ENCODE measurements at places on chromosomes 16 and 17.

DNA sequence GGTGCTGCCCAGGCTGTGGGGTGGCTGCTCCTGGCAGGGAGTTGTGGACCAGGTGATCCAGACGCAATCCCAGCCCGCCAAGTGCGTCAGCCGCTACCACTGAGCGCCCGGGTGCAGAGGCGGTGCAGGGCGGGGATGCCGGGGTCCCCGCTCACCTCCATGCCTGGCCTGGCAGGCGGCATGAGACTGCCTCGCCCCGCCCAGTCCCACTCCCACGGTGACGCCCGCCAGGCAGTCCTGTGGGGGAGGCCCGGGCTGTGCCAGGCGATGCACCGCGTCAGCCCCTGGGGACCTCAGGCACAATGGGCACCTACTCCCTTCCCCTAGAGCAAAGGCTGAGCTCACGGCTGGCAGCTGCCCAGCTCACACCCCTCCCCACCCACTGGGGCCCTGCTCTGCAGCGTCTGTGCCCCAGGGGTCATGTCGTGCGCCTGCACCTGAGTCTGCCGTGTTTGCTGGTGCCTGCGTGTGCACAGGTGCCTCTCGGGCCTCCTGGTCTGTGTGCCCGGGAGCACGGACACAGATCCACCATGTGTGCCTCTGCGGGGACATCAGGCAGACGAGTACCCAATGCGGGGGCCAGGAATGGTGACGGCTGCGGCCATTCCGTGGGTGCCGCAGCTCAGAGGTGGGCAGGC lies 5.3 kb downstream of the RPUSD1 start:
- DNase-seq: no peak

DNA sequence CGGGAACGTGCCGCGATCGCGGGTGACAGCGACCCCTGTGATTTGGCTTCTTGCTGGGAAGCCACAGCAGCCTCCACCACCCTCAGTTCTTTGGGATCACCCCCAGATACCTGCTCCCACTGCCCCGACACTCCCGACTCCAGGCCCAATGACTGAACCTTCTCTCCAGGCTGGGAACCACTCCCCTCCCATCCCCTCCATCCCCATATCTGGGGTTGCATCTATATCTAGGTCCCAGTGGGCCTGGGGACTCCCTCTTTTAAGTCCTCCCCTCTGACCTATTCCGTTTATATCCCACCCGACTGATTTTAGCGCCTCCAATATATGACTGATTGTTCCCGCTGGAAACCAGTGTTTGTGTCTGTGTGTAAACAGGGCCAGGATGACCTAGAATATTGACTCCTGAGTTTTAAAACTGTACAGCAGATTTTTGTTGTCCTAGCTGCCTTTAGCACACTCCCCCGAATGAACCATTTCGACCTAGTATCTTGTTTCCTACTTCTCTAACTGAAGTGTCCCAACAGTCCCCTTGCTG lies 667 bp downstream of the PSMD3 start:
- DNase-seq: no peak

GRCh38 chr17:75178453-75178852 lies 4.3 kb downstream of the SUMO2 start:
- DNase-seq: no peak

DNA sequence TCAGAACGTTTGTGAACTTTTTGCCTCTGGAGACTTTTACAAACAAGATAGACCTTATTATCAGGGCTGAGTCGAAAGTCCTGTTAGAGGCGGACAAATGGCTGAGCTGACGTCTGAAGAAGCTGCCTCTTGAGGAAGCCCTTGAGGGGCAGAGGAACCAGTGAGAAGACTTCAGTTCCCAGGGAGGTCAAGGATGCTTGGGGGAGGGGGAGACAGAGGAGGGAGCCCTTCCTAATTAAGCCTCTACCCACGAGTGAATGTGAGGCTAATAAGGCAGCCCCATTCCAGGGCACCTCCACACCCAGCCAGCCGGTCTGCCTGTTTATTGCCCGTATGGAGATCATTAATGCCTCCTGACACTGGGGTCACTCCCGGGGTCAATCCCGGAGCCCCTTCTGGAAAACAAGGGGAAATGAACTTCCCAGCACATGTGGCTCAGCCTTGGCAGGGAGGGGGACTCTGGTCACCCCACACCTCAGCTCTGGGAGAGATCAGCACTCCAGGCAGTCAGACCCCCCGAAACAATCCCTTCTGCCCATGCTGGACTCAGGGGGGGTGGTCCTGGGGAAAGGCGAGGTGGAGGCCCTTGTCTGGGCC lies 9.2 kb upstream of the TBX4 start:
- DNase-seq: no peak

GRCh38 chr17:63681530-63681929 lies 18.4 kb downstream of the LIMD2 start:
- DNase-seq: no peak

DNA sequence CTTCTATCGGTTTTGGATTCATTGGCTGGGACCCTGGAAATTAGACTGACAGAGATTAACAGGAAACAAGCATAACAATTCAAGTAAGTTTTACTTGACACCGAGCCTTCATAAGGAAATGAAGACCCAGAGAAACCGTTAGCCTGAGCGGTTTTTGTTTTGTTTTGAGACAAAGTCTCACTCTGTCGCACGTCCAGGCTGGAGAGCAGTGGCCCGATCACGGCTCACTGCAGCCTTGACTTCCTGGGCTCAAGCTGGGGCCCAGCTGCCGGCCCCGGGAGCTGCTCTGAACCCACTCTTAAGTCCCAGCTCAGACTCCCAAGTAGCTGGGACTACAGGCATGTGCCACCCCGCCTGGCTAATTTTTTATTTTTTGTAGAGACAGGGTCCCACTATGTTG lies 321.3 kb downstream of the SEC14L1 start:
- no peak for DNase-seq

- no peak for DNase-seq
These were observed 50.0 kb upstream of the CCL1 start for GRCh38 chr17:34412965-34413441.

DNA sequence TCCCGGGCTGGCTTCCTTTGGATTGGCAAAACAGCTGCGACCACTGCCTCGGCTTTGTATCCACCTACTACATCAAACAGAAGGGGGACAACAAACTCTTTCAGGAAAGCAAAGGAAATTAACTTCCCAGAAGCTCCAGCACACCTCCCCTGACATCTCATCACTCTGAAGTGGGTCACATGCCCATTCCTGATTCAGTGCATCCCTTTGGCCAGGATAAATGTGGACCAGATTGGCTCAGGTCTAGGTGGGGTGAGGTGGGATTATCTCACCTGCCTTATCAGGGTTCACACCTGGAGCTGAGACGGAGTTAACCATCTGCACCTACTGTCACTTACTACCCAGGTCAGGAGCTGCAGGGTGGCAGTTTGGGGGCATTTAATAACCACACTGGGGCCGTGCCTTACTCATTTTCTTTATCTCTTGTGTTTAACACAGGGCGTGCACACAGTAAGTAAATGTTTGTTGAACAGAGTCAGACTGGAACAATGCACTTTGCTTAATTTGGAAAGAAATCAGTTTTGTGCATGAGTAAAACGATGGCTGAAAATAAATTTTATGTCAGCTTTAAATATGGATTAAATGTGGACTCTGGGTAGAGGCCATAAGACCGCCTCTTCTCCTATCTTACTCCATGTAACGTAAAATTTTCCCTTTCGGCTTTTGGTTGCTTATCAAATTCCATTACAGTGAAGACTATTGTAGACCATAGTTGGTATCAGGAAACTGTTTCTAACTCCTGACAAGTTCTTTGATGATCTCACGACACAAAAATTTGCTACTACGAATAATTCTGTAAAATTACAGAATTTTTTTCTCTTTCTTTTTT lies 36.0 kb downstream of the IQCK start:
- no peak for DNase-seq

- DNase-seq: no peak
These were observed 2.9 kb upstream of the WIPI1 start for GRCh38 chr17:68460146-68460545.

DNA sequence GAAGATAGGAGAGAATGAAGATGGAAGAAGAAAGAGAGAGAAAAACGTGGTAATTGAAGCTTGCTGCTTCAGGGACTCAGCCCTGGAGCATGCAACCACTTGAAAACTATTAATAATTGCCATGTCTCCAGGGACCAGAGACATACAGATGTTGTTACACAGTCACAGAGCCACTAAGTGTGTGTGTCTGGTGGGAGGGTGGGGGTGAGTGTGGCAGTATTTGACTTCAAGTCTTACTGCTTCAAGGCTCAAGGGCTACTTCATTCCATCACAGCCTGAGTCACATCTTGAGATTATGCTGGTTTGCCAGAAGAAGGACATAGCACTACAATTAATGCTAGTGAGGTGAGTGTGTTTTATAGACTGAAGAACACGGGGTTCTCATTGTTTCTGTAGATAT lies 202.2 kb downstream of the CDH8 start:
- DNase-seq: no peak

DNA sequence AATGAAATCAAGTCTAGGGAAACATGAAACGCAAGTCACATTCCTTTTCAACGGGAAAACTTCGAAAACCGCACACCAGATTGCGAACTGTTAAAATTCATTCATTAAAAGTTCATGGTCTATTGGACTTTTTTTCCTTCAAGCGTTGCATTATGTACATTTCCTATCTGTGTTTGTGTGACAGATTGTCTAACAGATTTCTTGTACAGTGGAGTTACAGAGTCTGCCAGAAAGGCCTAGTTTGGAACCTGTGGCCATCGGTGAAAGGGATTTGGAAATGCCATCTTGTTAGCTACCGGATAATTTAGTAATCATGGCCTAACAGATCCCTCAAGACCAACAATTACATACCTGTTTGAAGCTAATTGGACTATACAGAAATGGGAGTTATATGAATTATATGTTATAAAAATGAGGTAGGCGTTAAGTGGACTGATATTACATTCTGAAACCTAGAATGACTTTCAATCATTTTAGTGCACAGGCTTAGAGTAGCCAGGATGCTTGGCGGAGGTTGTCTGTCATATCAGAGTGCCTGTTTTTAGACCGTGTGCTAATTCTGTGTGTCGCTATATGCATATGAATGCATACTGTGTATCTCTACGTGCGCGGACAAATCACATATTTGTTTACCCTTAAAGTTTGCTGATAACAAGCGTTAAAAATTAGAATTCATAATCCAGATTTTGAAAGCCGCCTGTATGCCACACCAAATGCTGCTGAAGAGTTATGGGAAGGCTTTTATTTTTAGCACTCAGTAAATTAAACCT lies 885.4 kb upstream of the RBFOX1 start:
- DNase-seq: no peak

DNA sequence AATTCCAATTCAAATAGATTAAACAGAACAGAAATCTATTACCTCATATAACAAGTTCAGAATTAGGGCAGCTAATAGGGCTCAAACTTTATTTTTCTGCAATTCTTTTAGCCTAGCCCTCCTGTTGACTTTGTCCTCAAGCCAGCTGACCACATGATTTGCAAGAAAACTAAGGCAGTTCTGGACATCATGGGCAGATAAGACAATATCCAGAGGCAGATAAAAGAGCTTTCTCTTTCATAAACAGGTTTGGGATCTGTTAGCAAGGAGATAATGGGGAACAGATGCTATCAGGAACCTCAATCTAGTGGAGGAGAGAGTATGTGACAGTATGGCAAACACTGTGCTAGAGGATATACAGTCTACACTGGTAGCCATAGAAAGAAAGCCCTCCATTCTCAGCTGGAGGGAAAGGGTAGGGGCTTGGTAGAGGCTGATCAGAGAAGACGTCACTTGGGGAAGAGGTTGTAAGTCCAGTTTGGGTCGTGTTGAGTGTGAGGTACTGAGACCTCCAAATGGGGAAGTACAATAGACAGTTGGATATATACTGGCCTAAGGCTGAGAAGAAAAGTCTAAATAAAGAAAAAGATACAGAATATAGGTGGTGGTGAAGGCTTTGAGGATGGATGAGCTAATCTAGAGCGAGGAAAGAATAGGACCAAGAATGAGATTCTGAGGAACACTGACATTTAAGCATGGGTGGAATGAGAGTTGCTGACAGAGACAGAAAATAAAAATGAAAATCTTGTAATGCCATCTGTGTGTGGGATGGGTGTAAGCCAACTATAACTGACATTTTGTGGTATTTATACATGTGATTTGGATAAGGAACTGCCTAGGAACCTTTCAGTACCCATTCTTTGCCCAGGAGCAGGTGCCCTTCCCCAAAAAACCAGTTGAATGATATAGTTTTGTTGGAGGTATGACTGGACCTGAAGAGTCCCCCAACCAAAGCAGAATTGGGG lies 67.4 kb downstream of the CYB561 start:
- DNase-seq: no peak

DNA sequence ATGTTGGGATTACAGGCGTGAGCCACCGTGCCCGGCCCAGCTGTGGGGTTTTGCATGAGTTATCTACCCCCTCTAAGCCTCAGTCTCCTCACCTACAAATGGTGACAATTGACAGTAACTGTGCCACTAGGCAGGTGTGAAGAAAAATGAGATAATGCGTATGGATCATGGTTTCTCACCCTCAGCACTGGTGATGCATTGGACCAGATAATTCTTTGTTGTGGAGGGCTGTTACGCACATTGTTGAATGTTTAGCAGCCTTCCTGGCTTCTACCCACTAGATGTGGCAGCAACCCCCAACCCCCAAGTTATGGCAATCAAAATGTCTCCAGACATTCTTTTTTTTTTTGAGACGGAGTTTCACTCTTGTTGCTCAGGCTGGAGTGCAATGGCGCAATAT lies 9.0 kb upstream of the HAPSTR1 start:
- no peak for DNase-seq

DNA sequence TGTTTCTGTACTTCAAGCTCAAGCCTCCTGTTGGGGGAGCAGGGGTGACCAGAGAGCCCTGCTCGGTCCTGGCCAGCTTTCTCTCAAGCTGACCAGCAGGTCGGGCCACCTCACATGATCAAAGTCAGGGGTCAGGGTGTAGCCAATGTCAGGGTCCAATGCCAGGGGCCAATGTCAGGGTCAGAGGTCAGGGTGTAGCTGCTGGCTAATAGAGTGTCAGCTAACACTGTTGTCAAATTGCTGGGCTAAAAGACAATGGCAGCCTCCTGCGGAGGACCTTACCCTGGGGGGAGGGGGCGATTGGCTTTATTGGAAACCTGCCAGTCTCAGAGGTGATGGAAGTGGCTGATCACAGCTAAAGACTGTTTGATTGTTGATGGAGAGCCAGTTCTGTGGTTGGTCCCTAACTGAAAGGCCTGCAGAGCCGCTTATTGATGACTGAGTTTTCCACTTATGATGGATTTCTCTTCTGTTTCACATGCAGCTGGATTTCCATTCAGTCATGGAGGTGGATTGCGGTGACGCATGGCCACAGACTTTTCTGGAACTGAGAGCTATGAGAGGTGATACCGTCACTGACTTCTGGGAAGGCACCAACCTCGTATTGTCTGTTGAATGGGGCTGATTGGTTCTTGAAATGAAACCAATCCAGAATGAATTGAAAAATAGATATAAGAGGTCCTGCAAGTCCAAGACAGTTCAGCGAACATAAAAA lies 97.4 kb upstream of the ZFHX3 start:
- DNase-seq: no peak

- no peak for DNase-seq
These were observed 58.4 kb downstream of the SCNN1G start for GRCh38 chr16:23240994-23241393.

DNA sequence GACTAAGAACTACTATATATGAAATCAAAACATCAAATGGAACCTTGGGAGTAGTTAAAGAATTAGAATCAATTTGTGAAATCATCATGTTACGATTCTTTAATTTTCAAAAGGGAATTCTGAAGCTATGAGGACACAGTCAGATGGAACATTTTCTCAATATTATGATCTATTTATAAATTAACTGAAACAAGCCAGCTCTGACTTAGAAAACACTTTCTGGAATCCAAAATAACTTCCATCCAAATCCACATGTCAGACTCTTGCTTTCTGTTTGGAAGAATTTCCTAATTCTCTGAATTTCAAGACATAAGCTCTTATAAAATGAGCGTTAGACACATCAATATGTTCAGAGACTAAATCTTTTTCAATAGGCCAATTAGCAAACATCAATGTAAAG lies 737.7 kb upstream of the SOX9 start:
- DNase-seq: no peak

GRCh38 chr16:56013962-56014552 lies 138.9 kb upstream of the CES5A start:
- no peak for DNase-seq
